ENCODE measurements at places on chromosomes 1 and 21.

- DNase-seq, result no peak
Observed at GRCh38 chr1:214542275-214543199, 8.9 kb downstream of the PTPN14 start.

- DNase-seq, result no peak
Observed at GRCh38 chr1:23524716-23525401, 6.2 kb downstream of the E2F2 start.

DNA sequence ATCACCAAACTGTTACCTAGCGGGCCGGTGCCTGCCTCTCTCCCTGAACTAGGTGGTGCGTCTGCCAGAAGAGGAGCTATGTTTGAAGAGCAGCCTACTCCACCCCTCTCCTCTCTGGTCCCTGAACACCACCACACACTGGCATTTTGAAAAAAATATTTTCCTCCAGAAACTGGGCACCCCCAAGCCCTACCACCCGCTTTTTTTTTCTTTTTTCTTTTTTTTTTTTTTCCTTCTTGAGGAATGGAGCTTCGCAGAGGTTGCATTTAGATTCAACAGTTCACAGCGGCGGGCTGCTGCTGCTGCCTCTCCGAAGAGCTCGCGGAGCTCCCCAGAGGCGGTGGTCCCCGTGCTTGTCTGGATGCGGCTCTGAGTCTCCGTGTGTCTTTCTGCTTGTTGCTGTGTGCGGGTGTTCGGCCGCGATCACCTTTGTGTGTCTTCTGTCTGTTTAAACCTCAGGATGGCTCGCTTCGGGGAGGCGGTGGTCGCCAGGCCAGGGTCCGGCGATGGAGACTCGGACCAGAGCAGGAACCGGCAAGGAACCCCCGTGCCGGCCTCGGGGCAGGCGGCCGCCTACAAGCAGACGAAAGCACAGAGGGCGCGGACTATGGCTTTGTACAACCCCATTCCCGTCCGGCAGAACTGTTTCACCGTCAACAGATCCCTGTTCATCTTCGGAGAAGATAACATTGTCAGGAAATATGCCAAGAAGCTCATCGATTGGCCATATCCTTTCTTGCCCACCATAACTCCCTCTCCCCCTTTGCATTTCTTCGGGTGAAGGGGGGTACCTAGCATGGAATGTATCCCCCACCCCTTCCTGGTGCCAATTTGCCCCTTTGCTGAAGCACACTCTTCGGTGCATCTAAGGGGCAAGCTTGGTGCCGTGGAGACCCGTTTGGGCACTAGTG lies at the start of gene CACNA1E:
Gene CACNA1E, plus strand, starts transcription at position 233 of the 911 bp plus-strand sequence. Its CDS starts 228 bp downstream, at position 461.
- DNase-seq, result no peak

DNA sequence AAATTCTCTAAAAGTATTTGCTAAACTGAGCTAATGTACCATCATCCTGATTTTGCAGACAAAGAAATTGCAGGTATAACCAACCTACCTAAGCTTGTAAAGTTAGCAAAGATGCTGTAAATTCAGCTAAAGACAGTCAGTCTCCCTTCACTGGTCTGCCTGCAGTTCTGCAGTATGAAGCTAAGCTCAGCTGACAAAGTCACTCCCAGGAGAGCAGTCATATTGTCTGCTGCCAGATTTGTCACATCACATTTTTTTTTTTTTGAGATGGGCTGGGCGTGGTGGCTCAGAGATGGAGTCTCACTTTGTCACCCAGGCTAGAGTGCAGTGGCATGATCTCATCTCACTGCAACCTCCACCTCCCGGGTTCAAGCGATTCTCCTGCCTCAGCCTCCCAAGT lies 8.9 kb upstream of the CMPK1 start:
- DNase-seq, result no peak

- no peak for DNase-seq
Observed at GRCh38 chr21:39136711-39137110, 46.5 kb downstream of the PSMG1 start.

- no peak for DNase-seq
Observed at GRCh38 chr21:17929510-17929909, 110.4 kb upstream of the C21orf91 start.

- no peak for DNase-seq
Observed at GRCh38 chr1:111417755-111418154, 9.8 kb downstream of the OVGP1 start.

DNA sequence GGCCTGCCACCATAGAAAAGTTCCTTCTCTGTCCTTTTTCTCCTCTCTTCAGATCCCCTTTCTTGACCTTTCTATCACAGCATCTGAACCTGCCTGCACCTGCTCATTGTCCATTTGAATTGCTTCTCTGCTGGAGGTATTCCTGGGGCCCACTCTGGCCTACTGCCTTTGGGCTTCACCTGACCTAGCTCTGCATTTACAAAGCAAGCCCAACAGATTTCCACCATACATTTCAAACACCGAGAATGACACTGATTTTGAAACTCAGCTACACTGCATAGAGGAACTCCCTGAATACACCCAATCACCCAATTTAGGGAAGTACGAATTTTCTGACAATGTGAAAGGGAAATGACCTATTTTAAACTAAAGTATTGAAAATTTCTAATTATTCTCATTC lies 284.5 kb upstream of the USP25 start:
- no peak for DNase-seq

GRCh38 chr21:18058731-18059398 lies 185.8 kb upstream of the CHODL start:
- DNase-seq, result no peak

Data from omental fat pad (tissue), 4 donors.